ENCODE measurements at places on chromosomes 6 and 20. TPM values are rescaled to one million over a fixed set of nuclear protein-coding genes. Genes with fewer than 3 reads are reported as not detected.

The GMPR gene
- total RNA-seq, result 0.55 TPM

The PGBD1 gene
- total RNA-seq, result 1.2 TPM

- DNase-seq, result no peak
Observed at GRCh38 chr20:13786143-13786828, 1.5 kb downstream of the NDUFAF5 start.

DNA sequence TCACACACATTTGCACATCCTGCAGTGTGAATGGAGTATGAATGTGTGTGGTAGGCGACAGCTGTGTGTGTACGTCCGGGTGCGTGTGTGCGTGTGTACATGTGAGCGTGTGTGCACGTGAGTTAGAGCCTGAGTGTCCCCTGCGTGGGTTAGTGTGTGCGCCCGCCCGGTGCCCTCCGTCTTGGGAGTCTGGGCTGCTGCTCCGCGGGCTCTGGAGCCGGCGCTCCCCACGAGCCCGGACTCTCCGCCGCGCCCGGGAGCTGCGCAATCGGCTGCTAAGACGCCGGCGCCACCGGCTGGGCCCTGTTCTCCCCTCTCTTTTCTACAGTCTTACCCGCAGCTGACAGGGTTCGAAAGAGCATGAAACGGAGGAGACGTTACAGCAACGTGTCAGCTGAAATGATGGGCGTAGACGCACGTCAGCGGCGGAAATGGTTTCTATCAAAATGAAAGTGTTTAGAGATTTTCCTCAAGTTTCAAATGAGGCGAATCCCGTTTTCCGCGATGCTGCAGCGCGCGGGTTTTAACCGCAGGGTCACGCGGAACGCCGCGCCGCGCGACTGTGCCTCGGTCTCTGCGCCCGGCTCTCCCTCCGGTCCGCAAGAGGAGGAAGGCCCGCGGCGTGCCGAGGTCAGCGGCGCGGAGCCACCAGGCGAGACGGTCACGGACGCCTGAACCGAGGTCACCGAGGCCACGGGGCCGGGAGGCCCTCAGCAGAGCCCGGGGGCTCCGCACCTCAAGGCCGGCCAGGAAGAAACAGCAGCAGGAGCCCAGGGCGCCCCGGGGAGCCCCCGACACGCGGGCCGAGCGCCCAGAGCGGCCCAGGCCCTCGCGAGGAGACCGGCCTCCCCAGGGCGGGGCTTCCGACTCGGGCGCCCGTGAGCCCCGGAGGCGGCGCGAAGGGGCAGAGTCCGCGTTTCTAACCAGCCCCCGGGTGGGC lies 95.3 kb upstream of the BHLHE23 start:
- DNase-seq, result peak; percentile 20

GRCh38 chr6:166612471-166612881 lies 14.6 kb downstream of the RPS6KA2 start:
- no peak for DNase-seq

- no peak for DNase-seq
Observed at GRCh38 chr6:33770124-33770832, 18.7 kb downstream of the LEMD2 start.

DNA sequence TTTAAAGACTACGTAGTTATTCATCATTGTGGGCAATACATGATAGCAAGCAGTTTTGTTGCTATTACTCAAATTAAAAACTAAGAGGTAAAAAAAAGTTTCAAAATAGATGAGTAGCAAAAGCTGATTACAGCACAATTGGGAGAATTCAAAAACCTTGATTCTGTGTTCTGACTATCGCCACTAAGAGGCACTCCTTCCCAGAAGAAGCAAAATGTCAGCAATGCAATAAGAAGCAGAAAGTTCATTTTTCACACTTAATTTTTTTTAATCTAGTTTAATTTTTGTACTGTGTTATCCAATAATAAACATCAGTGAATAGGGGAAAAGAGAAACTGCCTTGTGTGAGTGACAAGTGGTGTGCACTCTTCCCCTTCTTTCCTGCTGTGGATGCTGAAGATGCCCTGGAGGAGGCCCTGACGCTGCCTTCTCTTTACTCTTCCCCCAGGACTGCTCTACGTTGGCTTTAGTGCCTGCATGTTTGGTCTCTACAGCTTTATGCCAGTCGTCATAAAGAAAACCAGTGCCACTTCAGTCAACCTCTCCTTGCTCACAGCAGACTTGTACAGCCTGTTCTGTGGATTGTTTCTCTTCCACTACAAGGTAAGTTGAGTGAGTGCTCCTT lies 263.2 kb upstream of the PLN start:
- DNase-seq, result no peak

DNA sequence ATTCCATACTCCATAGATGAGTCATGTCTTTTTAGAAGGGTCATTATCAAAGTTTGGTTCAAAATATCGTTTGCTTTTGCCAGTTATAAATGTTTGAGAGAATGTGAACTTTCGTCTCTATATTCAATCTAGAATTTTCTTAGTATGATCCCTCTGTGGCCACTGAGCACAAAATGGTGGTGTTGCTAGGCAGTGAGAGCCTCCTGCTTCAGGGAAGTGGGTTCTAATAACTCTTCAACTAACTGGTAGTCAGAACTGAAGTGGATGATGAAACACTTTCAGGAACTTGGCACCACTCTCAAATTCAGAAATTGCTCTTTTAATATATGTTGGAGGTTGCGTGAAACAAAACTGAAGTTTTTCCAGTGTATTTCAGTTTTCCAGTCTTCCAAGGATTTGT lies 125.0 kb upstream of the DOK5 start:
- no peak for DNase-seq

GRCh38 chr6:43222418-43223059 lies 6.7 kb downstream of the DNPH1 start:
- no peak for DNase-seq

DNA sequence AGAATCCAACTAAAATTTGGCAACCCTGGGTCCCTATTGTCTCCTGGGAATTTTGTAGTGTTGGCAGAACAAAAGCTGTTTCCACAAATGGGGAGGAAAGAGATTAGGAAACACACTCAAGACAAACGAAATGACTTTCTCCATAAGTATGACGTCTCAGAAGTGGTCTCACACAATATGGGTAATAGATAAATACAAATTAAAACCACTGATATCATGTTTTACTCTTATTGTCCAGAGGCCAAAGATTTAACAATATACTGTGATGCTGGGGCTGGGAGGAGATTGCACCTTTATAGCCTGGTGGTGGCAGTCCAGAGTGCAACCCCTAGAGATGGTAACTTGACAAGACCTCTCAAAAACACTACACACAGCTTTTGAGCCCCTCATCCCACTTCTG lies 18.6 kb downstream of the FKBP1A start:
- DNase-seq, result no peak

DNA sequence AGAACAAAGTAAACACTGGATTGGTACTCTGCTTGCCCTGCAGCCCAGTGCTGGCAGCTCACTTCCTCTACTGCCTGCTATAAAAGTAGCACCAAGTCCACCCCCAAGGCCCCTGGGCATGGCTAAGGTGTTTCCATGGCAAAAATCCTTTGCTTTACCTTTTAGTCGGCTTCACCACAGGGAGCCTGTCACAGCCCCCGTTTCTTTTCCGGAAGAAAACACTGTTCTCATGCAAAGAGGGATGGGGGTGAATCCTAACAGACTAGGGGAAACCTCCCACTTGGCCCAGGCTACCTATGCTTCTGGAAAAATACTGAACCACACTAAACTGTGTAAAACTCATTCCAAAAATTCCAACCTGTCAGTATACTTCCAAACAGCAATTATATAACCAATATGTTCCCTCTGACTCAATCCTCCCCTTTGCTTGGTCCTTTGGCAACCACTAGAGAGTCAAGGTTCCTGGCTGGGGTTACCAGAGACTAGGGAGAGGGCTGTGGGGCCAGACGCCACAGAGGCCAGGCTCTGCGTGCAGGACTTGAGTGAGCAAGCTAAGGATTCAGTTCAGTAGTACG lies 16.1 kb downstream of the PPIL1 start:
- no peak for DNase-seq

DNA sequence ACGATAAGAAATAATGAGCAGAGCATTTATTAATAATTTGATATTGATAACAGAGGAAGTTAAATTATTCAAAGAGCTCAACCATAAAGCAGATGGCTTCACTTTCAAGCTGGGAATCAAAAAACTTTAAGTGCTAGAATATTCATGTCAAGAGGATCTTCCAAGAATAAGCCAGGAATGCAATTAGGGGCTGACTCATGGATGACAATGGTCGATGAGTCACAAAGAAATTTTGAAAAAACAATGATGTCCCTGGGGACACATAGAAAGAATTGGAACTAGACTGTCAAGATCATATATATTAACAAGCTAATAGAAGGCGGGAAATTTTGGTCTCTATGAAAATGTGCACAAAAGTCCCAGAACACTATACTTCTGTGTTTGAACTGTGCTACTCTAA lies 304.1 kb downstream of the LAMA2 start:
- no peak for DNase-seq

- no peak for DNase-seq
Observed at GRCh38 chr6:64225503-64225902, 589.9 kb downstream of the PHF3 start.

Data from HT-29 (cell line).